Endothelial cell of umbilical vein (primary cell): ENCODE measurements at places on chromosomes 1 and 21. TPM values are rescaled to one million over a fixed set of nuclear protein-coding genes. Genes with fewer than 3 reads are reported as not detected.

Gene AK4
- total RNA-seq = 5.6 and 7.0 TPM in 2 replicates

Gene KRTAP11-1
- not detected in 2 replicates for total RNA-seq

Gene KCNT2
- total RNA-seq = 1.4 and 1.6 TPM in 2 replicates

Gene CR1L
- not detected in 2 replicates for total RNA-seq

Gene ANKRD35
- 0.14 and 0.20 TPM in 2 replicates for total RNA-seq

Gene ELF3
- total RNA-seq = 0.09 and 0.29 TPM in 2 replicates

Gene MAP3K21
- total RNA-seq = 0.74 and 0.95 TPM in 2 replicates

Gene ST7L
- 24.5 and 28.4 TPM in 2 replicates for total RNA-seq

Gene PPFIA4
- 0.16 and 0.22 TPM in 2 replicates for total RNA-seq

Gene KCNK1
- total RNA-seq = 1.0 and 2.8 TPM in 2 replicates

Gene TNFSF4
- total RNA-seq = 59.6 and 88.1 TPM in 2 replicates

Gene GJA9
- total RNA-seq = not detected in 2 replicates

Gene PALMD
- 137 and 140 TPM in 2 replicates for total RNA-seq

Gene LCE3E
- not detected in 2 replicates for total RNA-seq
